Dorsolateral prefrontal cortex (tissue), 122 donors: ENCODE measurements at places on chromosomes 1 and 21.

- no peak for DNase-seq
Measured at GRCh38 chr1:14442669-14443068, 155.8 kb upstream of the KAZN start.

GRCh38 chr1:112057736-112058135 lies 68.3 kb upstream of the KCND3 start:
- no peak for DNase-seq

- no peak for DNase-seq
Measured at GRCh38 chr1:87685311-87686135, 356.8 kb downstream of the LMO4 start.

DNA sequence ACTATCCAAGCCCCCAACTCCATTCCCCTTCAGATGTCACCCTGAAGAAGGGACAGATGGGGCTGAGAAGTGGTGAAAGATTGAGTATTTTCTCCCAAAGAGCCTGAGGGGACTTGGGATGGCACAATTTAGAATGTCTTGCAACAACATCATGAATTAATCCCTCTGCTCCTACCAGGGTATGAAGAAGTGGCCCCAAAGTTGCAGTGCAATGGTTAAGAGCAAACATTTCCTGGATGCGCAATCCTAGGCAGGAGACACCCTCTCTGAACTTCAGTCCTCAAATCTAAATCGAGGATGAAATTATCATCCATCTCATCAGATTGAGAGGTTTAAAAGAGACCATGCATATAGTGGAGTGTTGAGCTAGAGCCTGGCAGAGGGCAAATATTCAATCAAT lies 28.6 kb upstream of the CITED4 start:
- no peak for DNase-seq

DNA sequence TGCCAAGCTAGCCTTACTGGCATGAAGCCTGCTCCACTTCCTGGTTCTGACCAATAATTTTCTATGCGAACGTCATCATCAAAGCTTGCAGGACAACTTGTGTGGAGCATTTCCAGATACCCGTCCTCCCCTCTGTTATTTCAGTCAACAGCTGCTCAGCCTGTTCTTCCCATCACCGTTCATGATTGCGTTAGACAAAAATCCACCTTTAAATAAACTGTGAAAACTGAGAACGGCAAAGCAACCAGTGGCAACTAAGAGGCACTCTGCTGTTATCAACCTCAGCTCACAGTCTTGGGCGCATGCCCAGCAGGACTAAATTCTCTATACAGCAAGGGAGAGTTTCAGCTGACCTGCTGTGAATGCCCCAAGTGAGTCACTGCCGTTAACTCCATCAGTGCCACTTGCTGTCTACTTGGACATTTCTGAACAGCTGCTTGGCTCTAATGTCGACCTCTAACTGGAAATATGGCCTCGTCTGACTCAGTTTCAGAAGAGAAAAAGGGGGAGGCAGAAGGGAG lies 207.4 kb upstream of the RUNX1 start:
- DNase-seq, result peak; percentile 50

DNA sequence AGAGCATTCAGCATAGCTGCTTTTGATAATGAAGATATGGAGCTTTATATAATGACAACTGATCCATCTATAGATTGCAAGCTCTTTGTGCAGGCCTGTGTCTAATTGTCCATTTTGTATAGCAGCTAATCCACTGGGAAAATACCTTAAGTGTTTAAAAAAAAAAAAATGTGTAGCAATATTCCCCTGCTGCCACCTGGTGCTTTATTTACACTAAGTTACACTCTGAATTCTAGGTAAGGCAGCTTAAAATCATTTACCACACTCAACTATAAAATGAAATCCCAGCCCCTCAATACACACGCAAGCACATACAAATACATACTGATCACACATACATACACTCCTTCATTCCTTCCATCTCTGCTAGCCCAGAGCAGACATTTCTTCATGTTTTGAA lies 49.1 kb upstream of the BCL9 start:
- DNase-seq, result no peak

DNA sequence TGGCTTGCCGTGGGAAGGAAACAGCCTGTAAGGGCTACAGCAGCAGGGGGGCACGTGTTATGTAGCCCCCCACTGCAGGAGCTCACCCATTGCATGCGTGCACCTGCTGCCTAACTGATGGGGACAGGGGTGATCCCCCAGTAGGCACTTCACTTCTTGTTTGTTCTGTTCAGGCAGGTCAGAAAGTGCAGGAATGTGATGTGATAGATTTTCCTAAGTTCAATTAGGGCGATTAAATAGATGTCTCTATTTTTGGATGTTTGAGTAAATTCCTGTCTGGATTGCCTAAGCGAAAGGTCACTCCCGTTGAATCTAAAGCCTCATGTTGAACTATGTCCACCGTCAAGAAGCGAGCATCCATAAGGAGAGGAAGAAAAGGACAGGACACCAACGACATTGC lies 78.8 kb upstream of the LPGAT1 start:
- DNase-seq, result no peak

- DNase-seq, result no peak
Measured at GRCh38 chr21:23438081-23438480, 2169.2 kb downstream of the MRPL39 start.

DNA sequence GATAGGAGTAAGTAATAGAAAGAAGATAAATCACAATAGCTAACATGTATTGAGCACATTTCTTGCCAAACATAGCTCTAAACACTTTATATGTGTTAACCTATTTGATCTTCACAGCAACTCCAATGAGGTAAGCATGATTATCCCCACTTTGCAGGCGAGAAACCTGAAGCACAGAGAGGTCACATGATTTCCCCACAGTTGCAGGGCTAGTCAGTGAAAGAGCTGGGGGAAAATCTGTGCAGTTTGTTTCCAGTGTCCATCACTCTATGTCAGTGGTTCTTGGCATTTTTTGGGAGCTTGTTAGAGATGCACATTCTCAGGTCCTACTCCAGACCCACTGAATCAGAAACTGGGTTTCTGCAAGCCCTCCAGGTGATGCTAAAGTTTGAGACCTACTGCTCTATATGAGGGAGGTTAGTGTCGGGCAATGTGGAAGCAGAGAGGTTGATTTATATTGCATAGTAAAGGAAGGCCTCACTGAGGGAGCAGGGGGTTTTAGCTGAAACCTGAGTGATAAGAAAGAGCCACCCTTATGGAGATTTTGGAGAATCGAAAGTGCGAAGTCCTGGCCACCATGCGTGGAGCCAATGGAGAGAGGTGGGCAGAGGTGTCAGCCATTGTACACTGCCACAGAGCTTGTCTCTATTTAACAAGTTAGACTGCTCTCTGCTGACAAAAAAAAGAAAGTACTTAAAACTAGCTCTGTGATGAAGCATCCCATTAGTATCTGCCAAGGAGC lies 20.9 kb downstream of the MCOLN3 start:
- no peak for DNase-seq

- no peak for DNase-seq
Measured at GRCh38 chr21:33817138-33817537, 98.5 kb downstream of the ATP5PO start.

DNA sequence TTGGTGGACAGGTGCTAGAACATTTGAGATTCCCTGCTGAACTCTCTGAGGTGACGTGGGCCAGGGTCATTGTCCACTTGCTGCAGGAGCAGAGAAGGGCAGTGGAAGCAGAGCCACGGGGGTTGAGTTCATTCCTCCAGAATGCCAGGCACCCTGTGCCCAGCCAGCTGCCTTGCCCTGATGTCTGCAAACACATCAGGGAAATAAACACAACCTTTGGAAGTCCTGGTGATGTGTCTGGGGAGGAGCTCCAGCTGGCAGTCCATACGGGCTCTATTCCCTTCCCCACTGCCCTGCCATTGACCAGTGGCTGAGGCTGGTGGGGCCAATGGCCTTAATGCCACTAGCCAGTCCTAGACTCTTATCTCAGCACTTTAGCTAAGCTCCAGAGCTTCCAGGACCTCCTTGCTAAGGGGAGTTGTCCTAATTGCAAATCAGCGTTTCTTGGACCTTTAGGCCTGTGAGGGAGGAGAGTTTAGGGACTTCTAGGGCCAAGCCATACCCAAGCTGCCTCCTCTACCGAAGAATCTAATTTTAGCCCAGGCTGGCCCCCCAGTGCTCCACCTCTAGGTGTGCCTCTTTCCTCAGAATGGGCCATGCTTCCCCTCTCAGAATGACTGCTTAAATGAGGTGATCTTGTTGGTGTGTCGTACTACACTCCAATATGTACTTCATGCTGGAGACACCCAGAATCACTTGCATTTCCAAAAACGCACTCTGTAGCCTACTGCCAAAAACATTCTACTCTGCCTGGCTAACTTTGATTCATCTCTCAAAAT lies 25.9 kb upstream of the MFSD2A start:
- no peak for DNase-seq

DNA sequence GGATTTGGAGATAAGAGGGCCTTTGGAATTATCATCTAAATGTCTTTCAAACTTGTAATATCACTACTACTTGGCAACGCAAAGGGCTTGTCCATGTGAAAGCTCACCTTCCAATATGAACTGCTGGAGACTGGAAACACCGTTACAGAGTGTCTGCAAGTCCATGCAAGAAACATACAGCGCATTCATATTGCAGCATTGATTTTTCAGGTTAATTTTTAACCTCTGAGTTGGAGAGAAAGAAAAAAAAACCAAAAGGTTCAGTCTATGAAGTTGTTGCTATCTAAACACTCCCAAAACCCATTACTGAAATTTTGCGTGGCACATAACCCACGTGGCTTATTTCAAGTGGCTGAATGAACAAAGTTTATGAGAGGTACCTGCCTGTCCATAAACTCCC lies 23.8 kb downstream of the DAB1 start:
- DNase-seq, result no peak

- DNase-seq, result no peak
Measured at GRCh38 chr1:28577738-28578536, 14.1 kb upstream of the RAB42 start.

- peak; percentile 41 for DNase-seq
Measured at GRCh38 chr21:41168391-41169257, 664 bp downstream of the BACE2 start.

- no peak for DNase-seq
Measured at GRCh38 chr1:167249702-167250101, 29.0 kb downstream of the POU2F1 start.

DNA sequence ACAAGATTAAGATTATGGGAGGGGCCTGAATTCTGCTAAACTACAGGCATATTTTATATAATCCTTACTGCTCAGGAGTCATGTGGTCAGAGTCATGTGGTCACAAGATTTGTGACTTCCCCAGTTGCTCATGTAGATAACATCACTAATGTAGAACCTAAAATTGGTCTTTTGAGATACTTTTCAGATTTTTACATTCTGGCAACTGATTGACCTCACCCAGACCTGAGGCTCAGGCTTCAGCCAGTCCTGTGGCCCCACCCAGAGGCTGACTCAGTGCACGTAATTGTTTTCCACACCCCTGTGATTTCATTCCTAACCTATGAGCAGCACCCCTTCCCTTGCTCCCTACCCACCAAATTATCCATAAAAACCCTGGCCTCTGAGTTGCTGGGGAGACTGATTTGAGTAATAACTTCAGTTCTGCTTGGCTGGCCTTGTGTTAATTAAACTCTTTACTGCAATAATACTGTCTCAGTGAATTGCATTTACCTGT lies 41.7 kb upstream of the ZNF326 start:
- DNase-seq, result no peak

DNA sequence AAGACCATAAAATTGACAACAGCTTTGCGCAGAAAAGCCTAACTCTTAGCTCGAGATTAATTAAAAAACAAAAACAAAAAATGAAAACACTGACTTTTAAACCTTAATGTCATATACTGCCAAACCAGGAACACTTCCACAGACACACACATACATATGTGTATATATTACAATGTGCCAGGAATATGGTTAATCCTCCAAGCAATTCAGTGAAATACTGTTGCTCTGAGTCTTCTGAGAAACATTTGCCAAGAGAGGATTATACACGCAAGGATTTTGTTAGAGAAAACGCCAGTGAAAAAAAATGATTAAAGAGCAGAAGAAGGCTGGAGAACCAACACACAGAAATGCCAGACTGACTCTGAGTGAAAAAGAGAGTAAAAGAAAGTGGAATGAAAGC lies 116.7 kb upstream of the CHRM3 start:
- DNase-seq, result no peak

DNA sequence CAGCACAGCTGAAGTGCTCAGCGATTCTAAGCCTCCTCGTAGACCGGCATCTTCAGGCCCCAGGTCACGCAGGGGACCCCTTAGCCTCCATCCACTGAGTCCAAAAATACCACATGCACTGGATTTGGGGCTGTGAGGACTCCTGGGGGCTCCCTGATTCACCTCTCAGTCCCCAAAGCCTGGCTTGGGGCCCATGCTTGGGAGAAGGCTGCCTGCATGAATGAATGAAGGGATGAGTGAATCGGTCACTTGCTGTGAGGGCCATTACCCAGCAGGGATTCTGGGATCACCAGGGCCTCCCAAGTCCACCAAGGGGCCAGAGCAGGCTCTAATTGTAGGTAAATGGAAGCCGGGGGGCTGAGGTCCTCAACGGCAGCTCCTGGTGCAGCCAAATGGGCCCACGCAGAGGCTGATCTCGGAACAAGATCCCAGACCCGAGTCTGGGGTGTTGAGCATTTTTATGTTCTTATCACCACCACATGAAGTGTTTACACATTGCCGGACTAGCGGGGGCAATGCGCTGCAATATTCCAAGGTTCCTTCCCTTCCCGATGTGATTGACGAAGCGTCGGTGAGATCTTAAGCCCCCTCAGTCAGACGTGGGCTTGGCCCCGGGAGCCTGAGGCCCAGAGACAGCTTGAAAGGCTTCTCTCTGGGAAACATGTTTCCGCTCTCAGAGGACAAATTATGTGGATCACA lies 13.6 kb upstream of the ARHGEF16 start:
- DNase-seq, result no peak

- DNase-seq, result no peak
Measured at GRCh38 chr1:239293350-239294110, 92.8 kb upstream of the CHRM3 start.

DNA sequence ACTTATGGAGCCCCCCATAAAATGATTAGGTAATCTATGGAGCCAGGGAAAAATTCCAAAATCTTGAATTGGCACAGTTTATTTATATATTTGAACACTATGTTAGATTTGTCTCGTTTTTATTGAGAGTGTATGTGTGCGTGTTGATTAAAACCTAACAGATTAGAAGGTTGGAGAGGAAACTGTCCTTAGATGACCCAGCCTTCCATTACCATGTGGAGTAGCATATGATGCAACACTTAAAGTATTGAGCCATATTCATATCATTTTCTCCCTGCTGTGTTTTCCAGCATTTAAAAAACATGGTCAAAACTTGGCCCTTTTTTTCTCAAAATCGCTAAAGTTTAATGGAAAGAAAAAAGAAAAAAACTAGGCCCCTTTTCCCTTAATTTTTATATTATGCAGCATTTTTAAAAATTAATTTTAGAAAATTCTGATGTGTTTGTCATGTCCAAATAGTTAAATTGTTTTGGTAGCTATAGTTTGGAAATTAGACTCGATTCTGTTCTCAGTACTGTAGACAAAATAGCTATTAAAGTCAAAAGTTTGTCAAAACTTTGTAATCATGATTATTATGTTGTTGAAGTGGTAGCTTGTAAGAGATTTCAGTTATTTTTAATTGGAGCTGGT lies 2.3 kb downstream of the LRRC8D start:
- no peak for DNase-seq

DNA sequence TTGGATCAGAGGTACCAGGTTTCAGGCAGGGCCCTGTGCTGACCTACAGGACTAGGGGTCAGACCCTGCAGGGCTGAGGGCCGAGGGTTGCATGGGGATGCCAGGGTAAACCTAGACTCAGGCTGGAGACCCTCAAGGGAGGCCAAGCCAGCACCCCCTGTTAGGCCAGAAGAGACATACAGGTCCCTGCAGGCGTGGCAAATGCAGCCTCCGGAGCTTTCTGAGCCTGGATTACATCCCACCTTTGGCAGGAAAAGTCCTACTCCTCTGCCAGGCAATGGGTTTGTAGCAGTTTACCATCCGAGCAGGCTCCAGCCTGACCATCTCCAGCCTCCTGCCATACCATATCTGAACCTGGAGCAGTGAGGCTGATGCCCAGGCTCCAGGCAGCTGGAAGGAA lies 425.3 kb downstream of the NPHP4 start:
- DNase-seq, result no peak
